Activated CD8-positive, alpha-beta memory T cell treated with anti-CD3 and anti-CD28 coated beads for 48 hours (primary cell): ENCODE measurements at places on chromosomes 13 and 19.
A peak's percentile ranks its signal among the peaks of the same experiment; 100 is the strongest.

- DNase-seq = no peak
These were observed 114.0 kb downstream of the UQCRFS1 start for GRCh38 chr19:29098863-29099481.

GRCh38 chr13:111915104-111915551 lies 151.8 kb upstream of the SOX1 start:
- no peak for DNase-seq

- no peak for DNase-seq
These were observed 38.9 kb downstream of the DZIP1 start for GRCh38 chr13:95605448-95606125.

GRCh38 chr19:29277102-29277501 lies 64.2 kb upstream of the UQCRFS1 start:
- peak; percentile 23 for DNase-seq

DNA sequence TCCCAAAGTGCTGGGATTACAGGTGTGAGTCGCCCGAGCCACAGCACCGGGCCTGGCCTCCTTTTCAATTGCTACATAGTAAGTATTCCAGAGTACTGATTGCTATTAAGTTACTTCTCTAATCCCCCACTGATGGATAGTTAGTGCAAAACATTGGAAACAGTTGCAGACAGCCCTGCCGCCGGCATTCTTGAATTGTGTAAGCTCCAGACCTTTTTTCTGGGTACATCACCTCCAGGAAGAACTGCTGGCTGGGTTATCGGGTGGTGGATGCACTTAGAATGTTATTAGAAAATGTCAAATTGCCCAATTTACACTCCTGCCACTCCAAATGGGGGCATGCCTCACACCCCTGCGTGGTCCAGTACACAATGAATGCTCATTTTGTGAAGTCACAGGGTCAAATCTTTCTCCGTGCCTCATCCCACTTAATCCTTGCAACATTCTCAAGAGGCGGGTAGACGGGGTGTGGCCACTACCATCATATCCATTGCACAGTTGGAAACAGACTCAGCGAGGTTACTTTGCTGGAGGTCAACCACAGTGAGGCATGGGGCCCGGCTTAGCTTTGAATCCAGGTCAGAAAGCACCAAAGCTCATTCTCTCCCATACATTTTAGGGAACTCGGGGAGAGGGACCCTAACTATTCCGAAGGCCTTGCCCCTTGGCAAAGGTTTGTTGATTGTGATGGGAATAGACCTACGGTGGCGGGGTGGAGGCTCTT lies 1.0 kb upstream of the KDM4B start:
- DNase-seq = no peak

DNA sequence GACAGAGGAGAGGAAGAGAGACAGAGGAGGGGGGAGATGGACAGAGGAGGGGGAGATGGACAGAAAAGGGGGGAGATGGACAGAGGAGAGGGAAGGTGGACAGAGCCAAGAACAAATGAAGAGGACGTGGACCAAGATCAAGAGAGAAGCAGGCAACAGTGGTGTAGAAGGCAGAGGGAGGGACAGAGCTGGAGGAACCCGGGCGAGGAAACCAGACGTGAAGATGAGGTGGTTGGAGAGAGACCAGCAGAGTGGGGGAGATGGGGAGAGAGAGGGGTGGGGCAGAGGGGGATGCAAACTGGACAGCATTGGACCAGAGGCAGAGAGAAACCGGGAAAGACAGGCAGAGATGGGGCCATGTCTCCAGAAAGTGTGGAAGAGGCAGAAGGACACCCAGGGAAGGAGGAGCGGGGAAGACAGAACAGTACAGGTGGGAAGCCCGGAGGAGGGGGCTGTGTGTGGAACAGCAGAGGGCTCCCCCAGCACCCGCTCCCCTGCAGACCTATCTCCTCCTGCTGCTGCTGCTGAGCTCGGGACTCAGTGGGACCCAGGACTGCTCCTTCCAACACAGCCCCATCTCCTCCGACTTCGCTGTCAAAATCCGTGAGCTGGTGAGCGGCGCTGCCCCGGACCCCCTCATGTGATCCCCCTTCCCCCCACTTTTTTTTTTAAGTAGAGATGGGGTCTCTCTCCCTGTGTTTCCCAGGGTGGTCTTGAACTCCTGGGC lies 1.3 kb downstream of the FLT3LG start:
- DNase-seq = no peak

- DNase-seq = no peak
These were observed 15.0 kb downstream of the HAS1 start for GRCh38 chr19:51708811-51709210.
